ENCODE measurements at places on chromosomes 5 and 9. TPM values are rescaled to one million over a fixed set of nuclear protein-coding genes. Genes with fewer than 3 reads are reported as not detected.

DNA sequence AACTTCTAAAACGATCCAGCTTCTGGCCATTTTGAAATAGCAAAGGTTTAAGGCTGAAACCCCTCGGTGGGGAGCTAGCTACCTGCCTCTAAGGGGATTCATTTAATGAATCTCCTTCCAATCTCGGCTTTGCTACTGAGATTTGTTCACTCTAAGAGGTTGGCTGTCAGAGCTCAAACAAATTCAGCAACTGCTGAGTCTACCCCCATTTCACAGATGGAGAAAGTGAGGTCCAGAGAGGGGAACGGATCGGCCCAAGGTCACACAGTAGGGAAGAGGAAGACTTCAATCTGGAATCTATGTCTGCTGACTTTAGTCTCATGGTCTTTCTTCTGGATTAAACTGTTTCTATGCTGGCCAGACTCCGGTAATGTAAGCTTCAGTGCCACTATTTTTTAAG is 3.0 kb downstream of the CORO2A start:
- DNase-seq: no peak

- DNase-seq: no peak
Measured at GRCh38 chr9:18721267-18721994, 247.5 kb downstream of the ADAMTSL1 start.

DNA sequence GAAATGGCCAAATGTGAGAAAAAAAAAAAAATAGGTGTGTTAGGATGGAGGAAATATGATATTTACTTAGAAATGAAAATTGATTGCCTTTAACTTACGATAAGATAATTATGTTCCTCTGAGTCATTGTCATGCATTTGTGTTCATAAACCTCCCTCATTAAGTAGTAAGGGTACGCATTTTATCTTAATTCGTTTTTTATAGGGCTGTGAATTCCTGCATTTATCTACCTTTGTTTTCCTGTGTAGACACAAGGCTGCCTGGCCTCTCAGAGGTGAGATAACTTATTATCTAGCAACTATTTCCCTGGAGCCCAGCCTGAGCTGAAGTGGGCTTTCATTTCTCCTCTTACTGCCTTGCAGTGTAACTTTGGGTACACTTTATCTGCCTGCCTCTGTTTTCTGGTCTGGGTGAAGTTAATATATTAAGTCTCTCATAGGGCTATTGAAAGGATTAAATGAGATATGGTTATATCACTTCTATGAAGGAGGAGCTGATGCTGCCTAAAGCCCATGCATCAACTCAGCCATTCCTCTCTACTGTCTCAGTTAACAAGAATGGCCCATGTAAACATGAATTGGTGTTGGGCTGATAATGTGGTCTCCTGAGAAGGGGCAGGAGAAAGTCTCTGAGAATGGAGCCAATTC is 103.8 kb upstream of the KLF4 start:
- no peak for DNase-seq

DNA sequence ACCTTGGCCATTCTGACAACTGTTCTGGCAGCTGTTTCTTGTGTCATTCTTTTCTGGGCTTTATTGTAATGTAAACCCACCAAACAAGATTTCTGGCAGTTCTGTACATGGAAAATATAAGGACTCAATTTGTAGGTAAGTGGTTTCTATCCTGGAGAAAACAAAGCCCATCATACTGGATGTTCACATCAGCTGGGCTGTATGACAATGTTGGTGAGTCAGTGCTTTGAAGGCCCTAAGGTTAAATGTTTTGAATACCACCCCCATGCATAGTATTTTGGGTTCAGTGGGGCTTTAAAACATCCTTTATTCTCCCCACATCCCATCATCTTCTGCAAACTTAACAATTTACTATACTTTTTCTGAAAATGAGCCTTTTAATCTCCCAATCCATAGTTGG is 52.5 kb downstream of the SH3GL2 start:
- no peak for DNase-seq

GRCh38 chr9:98781588-98782383 is 14.6 kb downstream of the ANKS6 start:
- DNase-seq: no peak

- DNase-seq: no peak
Measured at GRCh38 chr9:9100070-9100469, 1300.5 kb upstream of the DMAC1 start.

DNA sequence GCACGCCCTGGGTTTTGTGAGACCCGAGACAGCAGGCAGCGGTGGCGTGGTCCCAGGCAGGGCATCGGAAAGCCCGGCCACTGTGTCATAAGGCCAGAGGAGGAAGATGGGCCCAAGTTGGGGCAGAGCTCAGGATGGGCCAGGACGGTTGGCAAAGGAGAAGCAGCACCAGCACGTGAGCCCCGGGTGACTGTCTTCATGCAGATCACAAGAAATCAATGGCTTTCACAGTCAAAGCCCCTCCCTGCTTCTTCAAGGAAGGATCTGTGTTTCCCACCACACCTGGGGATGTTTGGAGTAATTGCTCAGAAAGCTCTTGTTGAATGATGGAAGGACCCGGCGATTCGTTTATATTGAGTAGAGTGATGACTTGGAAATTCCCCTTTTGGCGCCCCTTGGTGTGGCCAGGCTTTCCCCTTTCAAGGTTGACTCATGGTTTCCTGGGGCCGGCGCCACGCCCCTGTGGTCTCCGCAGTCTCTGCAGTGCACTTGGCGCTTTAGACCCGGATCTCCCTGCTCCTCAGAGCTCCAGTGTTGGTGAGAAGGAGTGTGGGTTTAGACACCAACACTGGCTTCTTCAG is 52.1 kb downstream of the IL31RA start:
- DNase-seq: no peak

SEC16A gene
- 20.2 TPM for total RNA-seq

GPR150 gene
- not detected for total RNA-seq

ADGRV1 gene
- 0.21 TPM for total RNA-seq

PFN3 gene
- not detected for total RNA-seq

Data from SK-MEL-5 (cell line).